Naive thymus-derived CD4-positive, alpha-beta T cell (primary cell): ENCODE measurements at places on chromosomes 3 and 15. TPM values are rescaled to one million over a fixed set of nuclear protein-coding genes. Genes with fewer than 3 reads are reported as not detected.

DNA sequence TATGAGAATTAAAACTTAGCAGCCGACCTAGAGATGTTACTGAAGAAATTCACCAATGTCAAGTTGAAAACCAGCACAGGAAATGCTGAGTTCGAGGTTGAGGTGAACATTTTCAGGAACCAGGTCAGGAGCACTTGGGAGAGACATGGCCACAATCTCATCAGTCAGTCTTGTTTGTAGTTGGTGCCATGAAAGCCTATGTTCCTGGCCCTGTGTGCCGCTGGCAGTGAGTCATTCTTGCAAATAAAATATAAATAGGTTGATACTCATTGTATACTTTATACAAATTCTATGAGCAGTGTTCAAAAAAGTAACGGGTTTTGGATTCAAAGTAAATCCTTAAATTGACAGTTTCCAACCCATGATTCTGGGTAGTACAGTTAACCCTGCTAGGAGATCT lies 1.5 kb upstream of the FSIP1 start:
- no peak overlapping the region for H3K4me3 ChIP-seq
- no peaks in the 10 kb centered on the region for H3K27me3 ChIP-seq
- H3K27ac ChIP-seq, result peak overlapping the region; percentile 80
- DNase-seq, result no peak

- H3K36me3 ChIP-seq, result no peaks in the 10 kb centered on the region
- H3K4me1 ChIP-seq, result no peaks in the 10 kb centered on the region
- H3K4me3 ChIP-seq, result no peak overlapping the region
- no peak for DNase-seq
- peaks cover 4% of the 10 kb centered on the region for H3K27me3 ChIP-seq
- no peak overlapping the region for H3K27ac ChIP-seq
Observed at GRCh38 chr15:100353449-100353848, 11.7 kb upstream of the ADAMTS17 start.

Gene PLSCR5
- not detected for total RNA-seq

GRCh38 chr3:14889205-14889604 lies 58.2 kb upstream of the NR2C2 start:
- no peaks in the 10 kb centered on the region for H3K36me3 ChIP-seq
- DNase-seq, result no peak
- H3K27me3 ChIP-seq, result no peaks in the 10 kb centered on the region

Gene ETV5
- 2.3 TPM for total RNA-seq

GRCh38 chr3:101117980-101118379 lies 124.8 kb upstream of the ABI3BP start:
- no peak for DNase-seq
- no peak overlapping the region for H3K27ac ChIP-seq
- no peak overlapping the region for H3K4me3 ChIP-seq
- H3K4me1 ChIP-seq, result no peaks in the 10 kb centered on the region
- no peaks in the 10 kb centered on the region for H3K27me3 ChIP-seq
- no peaks in the 10 kb centered on the region for H3K36me3 ChIP-seq

DNA sequence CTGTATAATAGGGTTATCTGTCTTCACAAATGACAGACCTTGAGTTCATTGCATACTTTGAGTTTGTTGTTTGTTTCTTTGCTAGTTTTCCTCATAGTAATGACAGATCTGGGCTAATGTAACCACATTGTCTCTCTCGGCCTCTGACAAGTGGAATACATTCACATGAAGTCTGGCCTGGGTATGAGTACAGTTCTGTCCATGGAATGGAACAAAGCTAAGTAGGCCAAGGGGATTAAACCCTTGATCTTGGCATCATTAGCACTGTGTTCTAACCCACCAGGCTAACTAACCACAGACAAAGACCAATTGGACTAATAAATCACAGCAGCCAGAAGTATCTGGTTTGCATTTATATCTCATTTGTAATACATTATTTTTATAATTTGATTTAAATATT lies 7.6 kb upstream of the VGLL3 start:
- DNase-seq, result no peak
- no peaks in the 10 kb centered on the region for H3K36me3 ChIP-seq
- no peaks in the 10 kb centered on the region for H3K4me1 ChIP-seq
- no peak overlapping the region for H3K27ac ChIP-seq

DNA sequence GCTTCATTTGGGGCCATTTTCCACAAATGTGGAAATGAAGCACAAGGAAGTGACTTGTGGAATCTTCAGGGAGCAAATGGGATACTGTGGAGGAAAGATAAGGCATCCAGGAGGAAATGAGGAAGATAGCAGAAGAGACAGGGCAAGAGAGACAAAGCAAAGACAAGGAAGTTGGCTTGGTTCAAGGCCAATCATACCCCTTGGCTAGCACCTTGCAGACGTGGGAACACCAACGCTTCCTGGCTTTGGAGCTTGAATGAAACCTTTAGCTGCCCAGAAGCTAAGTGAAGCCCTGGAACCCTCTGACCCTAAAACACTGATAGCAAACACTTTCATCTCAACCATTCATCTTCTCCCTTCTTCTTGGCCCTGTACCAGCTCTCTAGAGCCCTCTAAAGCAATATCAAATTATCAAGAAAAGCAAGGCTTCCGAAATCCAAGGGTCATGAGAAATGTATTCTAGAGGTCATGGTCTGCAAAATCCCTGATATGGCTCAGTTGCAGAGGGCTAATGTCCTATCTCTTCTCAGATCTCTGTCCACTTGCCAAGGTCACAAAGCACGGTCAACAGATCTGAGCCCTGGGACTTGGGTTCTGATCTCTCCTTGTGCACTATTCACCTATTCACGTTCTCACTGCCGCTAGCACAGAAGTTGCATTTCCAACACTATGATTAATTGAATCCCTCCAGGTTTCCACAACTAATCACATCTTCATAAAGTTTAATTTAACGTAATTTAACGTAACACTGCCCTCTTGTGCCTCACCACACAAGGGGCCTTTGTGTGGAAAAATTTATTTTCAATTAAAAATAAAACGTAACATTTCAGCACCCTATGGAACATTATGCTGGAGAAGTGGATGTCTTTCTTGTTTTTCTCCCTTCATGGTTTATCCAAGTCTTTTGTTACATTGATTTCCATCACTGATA lies 557.6 kb upstream of the ADAMTS9 start:
- no peaks in the 10 kb centered on the region for H3K36me3 ChIP-seq
- no peaks in the 10 kb centered on the region for H3K4me1 ChIP-seq
- DNase-seq, result no peak
- no peak overlapping the region for H3K4me3 ChIP-seq
- no peak overlapping the region for H3K27ac ChIP-seq

- no peak for DNase-seq
- H3K36me3 ChIP-seq, result no peaks in the 10 kb centered on the region
- H3K4me1 ChIP-seq, result peaks cover 20% of the 10 kb centered on the region
- H3K4me3 ChIP-seq, result no peak overlapping the region
- H3K27ac ChIP-seq, result no peak overlapping the region
Observed at GRCh38 chr15:74378848-74379247, 11.4 kb upstream of the CYP11A1 start.

- no peaks in the 10 kb centered on the region for H3K4me1 ChIP-seq
- no peak overlapping the region for H3K27ac ChIP-seq
- DNase-seq, result no peak
Observed at GRCh38 chr15:45326741-45327140, 51.6 kb downstream of the GATM start.

Gene PLA2G4D
- not detected for total RNA-seq

DNA sequence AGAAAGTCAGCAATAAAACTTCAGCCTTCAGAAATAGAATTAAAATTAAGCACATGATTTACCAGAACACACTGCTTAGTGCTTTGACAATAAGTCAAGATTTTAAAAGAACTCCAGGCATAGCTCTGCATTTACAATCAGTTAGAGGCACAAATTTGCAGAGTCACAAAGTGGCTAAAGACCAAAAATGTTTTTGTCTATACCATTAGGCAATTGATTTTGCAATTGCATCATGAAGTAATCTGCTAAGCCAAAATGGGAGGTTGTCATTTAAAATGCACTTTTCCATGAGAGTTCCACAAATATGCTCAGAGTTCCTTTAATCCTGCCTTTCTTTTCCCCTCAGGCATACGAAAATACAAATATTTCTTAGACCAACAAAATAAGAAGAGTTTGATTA lies 10.1 kb upstream of the DCP1A start:
- no peak overlapping the region for H3K4me3 ChIP-seq
- no peaks in the 10 kb centered on the region for H3K4me1 ChIP-seq
- DNase-seq, result no peak

DNA sequence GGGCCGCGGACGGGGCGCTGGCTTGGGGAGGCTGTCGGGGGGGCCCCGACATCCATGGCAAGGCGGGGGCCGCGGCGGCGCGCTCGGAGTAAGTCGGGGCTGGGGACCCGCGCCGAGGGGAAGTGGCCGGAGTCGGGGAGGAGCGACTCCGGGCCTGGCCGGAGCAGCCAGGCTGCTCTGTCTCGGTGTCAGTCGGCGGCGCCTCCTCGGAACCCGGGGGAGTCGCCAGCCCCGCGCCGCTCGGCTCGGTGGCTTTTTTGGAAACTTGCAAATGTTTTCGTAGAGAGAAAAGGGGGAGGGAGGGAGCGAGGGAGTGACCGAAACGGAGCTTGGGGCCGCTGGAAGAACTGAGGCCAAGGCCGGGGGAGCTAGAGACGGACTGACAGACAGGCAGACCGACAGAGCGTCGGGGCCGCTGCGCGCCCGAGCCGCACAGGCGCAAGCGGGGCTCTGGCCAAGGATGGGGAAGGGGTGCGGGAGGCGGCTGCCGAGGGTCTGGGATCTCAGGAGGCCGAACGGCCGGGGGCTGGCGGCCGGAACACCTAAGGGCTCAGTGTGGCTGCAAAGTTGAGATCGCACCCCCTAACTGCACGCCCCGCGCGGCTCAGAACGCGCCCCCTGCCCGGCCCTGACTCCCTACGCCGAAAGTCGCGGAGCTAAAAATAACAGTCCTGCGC lies 5.0 kb downstream of the PTH1R start:
- peaks cover 8% of the 10 kb centered on the region for H3K27me3 ChIP-seq
- H3K4me1 ChIP-seq, result no peaks in the 10 kb centered on the region
- H3K4me3 ChIP-seq, result peak overlapping the region; percentile 39
- no peaks in the 10 kb centered on the region for H3K36me3 ChIP-seq

- H3K4me3 ChIP-seq, result no peak overlapping the region
- no peak overlapping the region for H3K27ac ChIP-seq
- H3K27me3 ChIP-seq, result no peaks in the 10 kb centered on the region
- no peak for DNase-seq
- no peaks in the 10 kb centered on the region for H3K4me1 ChIP-seq
Observed at GRCh38 chr3:20194793-20195460, 8.9 kb upstream of the SGO1 start.

- no peak overlapping the region for H3K4me3 ChIP-seq
- DNase-seq, result no peak
- H3K27me3 ChIP-seq, result no peaks in the 10 kb centered on the region
- no peaks in the 10 kb centered on the region for H3K36me3 ChIP-seq
- no peaks in the 10 kb centered on the region for H3K4me1 ChIP-seq
Observed at GRCh38 chr3:116276675-116277074, 168.6 kb downstream of the LSAMP start.

DNA sequence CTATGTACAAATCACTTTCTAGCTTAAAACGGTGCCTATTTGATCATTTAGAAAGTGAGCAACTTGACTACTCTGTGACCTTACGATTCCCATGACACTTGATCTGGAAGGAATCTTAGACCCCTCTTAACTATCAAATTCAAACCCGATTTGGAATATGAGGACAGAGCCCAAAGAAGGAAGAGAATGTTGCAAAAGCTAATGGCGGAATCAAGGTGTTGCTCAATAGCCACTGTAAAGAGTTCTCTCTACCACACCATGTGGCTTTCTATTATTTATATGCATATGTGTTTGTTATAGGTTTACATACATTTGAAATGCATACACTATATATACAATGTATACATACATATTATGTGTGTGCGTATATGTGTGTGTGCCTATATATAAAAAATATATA lies 39.9 kb downstream of the PYDC2 start:
- no peak for DNase-seq
- H3K27ac ChIP-seq, result no peak overlapping the region
- no peaks in the 10 kb centered on the region for H3K27me3 ChIP-seq
- no peaks in the 10 kb centered on the region for H3K4me1 ChIP-seq

GRCh38 chr15:69513450-69513960 lies 60.9 kb downstream of the RPLP1 start:
- no peak overlapping the region for H3K27ac ChIP-seq
- H3K27me3 ChIP-seq, result no peaks in the 10 kb centered on the region
- DNase-seq, result no peak
- H3K36me3 ChIP-seq, result no peaks in the 10 kb centered on the region

GRCh38 chr15:38708672-38709180 lies 144.1 kb upstream of the RASGRP1 start:
- H3K27ac ChIP-seq, result no peak overlapping the region
- no peaks in the 10 kb centered on the region for H3K27me3 ChIP-seq
- no peaks in the 10 kb centered on the region for H3K4me1 ChIP-seq
- DNase-seq, result no peak

- DNase-seq, result no peak
- H3K4me3 ChIP-seq, result peak overlapping the region; percentile 94
- H3K27me3 ChIP-seq, result no peaks in the 10 kb centered on the region
- peak overlapping the region; percentile 94 for H3K27ac ChIP-seq
Observed at GRCh38 chr15:65869954-65870871, 922 bp downstream of the RAB11A start.

DNA sequence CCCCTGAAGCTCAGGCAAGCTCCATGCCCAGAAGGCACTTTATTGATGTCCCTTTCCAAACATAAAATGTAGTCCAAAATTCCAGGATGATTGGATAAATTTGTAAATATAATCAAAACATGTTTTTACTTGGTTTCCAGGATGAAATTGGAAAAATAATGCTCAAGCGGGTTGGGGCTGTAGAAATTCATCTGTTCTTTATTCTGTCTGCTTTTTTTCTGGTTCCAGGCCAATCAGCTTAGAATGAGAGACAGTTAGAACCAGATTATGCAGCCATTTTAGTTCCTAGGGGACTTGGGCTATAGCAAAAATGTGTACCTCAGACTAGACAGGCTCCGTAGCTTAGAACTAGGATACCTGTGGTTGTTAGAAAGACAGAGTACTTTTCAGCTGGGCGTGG lies 450.8 kb downstream of the MCTP2 start:
- DNase-seq, result no peak
- no peaks in the 10 kb centered on the region for H3K27me3 ChIP-seq
- H3K4me3 ChIP-seq, result no peak overlapping the region
- H3K36me3 ChIP-seq, result no peaks in the 10 kb centered on the region
- no peak overlapping the region for H3K27ac ChIP-seq

Gene NR2E3
- not detected for total RNA-seq

Gene TNFAIP8L3
- not detected for total RNA-seq

DNA sequence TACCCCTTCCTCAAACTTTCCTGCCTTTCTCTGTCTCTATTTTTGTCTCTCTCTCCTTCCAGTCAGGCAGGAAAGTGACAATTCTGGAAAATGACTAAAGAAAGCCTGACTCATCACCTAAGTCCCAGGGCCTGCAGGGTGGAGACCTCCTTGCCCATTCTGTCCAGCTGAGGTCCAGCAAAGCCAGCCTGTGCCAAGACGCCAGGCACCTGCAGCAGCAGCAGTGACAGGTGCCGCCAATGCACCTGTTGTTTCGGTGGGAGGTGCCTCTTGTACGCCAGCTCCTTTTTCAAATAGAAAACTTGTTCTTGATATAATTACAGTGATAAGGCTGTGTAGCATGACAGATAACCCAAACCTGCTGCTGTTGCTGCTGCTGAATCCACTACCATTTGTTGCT lies 501.3 kb downstream of the NTRK3 start:
- no peaks in the 10 kb centered on the region for H3K27me3 ChIP-seq
- DNase-seq, result no peak
- no peak overlapping the region for H3K27ac ChIP-seq
- no peaks in the 10 kb centered on the region for H3K4me1 ChIP-seq
- H3K36me3 ChIP-seq, result no peaks in the 10 kb centered on the region

Gene FLNB
- 38.6 and 39.3 TPM in 2 replicates for total RNA-seq

GRCh38 chr3:111695636-111696117 lies 100.5 kb upstream of the ZBED2 start:
- no peak overlapping the region for H3K4me3 ChIP-seq
- H3K27me3 ChIP-seq, result no peaks in the 10 kb centered on the region
- no peak for DNase-seq
- H3K36me3 ChIP-seq, result no peaks in the 10 kb centered on the region
